ENCODE measurements at places on chromosomes 1 and 21.

GRCh38 chr1:173900992-173901391 lies 16.1 kb downstream of the SERPINC1 start:
- DNase-seq: no peak

DNA sequence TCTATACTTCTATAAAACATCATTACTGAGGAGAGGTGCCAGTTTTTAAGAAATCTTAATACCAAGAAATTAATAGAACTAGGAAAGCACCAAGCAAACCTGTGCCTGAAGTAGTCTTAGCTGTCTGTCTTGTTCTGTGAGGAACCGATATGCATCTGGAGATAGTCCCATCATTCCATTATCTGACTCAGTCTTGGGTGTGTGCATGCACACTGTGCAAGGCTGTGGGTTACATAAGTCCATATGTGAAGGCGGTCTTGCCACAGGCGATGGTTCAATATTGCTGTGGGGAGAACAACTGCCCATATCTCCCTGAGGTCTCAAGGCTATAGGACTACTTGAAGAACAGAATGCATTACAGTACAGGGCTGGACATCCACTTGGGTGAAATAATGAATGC lies 33.8 kb downstream of the STIL start:
- no peak for DNase-seq

- DNase-seq: no peak
Measured at GRCh38 chr1:118485757-118486156, 300.7 kb upstream of the SPAG17 start.

GRCh38 chr1:225477296-225477911 lies 49.6 kb upstream of the LBR start:
- DNase-seq: no peak

- no peak for DNase-seq
Measured at GRCh38 chr1:21289700-21290545, at the start of gene ECE1. Gene ECE1, minus strand, starts transcription at chr1:21290463. Its CDS starts 49 bp downstream, at chr1:21290414.

DNA sequence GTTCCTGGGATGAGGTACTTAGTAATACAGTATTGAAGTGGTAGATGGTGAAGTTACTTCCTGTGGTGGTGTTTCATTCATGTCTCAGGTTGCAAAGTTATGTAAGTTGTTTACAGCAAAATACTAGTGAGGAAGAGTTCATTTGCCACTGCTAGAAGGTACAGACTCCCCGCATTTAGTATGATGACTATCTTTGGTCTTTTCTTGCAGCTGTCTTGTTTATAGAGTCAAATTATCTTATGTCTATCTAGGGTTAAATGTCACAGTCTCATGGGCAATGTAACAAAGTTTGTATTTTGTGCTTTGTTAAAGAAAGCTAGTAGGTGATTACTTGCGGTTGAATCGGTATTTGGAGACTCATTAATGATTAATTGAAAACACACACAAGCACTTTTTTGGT lies 50.2 kb downstream of the LRRC8D start:
- no peak for DNase-seq

DNA sequence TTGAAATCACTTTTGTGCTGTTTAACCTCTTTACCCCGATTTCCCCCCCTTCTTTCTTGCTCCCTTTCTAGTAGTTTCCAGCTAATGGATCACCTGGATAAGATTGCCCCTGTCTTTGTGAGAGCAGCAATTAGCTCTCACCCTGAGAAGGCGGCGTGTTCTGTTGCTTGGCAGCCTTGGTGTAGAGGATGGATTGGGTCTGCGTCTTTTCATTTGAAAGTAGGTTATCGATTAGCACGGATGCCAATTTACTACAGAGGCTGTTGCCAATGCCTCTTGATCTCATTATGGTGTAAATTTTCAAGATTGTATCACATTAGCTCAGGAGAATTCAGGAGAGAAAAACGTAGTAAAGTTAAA lies 26.4 kb downstream of the KIF26B start:
- no peak for DNase-seq

DNA sequence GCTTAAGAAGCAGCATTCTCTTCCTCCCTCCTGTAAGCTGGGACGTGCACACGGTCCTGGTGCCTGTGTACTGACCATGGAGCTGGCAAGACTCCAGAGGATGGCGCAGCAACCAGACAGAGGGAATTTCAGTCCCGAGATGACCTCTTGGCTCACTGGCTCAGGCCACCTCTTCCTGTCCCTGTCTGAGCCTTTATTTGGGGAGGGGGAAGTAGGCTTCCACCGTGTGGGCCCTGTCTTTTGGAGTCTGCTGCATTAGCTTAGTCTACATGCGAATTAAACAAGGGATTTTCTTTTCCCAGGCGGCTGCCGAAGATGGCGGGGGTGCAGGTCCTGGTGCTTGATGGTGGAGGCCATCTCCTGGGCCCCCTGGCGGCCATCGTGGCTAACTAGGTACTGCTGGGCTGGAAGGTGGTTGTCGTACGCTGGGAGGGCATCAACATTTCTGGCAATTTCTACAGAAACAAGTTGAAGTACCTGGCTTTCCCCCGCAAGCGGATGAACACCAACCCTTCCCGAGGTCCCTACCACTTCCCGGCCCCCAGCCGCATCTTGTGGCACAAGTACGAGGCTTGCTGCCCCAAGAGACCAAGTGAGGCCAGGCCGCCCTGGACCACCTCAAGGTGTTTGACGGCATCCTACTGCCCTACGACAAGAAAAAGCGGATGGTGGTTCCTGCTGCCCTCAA lies 10.2 kb downstream of the IL24 start:
- DNase-seq: no peak

- DNase-seq: no peak
Measured at GRCh38 chr1:211493876-211494653, 2.1 kb upstream of the RD3 start.

DNA sequence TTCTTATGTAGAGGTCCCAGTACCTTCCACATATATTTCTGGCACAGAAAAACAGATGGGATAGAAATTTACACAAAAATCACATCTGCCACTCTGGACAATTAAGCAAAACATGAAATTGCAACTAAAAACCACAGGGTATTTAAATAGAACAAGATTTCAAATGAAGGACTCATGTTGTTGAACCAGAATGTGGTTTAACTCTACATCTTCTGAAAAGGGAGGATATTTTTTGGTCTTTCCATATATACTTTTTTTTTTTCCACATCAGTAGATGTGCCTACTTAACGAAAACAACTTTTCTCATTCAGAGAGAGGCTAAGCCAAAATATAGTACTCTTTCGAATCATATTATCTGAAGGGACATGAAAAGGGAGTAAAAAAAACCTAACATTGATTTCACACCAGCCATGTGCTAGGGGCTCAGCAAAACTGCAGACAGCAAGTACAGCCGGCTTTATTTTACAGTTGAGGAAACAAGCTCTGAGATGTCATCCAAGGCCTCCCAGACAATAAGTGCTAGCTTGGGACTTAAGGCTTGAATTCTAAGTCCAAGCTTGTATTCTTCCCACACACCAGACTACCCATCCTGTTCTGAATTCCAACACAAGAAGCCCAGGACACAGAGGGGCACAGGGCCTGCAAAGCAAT lies 208.9 kb downstream of the PBX1 start:
- DNase-seq: no peak

DNA sequence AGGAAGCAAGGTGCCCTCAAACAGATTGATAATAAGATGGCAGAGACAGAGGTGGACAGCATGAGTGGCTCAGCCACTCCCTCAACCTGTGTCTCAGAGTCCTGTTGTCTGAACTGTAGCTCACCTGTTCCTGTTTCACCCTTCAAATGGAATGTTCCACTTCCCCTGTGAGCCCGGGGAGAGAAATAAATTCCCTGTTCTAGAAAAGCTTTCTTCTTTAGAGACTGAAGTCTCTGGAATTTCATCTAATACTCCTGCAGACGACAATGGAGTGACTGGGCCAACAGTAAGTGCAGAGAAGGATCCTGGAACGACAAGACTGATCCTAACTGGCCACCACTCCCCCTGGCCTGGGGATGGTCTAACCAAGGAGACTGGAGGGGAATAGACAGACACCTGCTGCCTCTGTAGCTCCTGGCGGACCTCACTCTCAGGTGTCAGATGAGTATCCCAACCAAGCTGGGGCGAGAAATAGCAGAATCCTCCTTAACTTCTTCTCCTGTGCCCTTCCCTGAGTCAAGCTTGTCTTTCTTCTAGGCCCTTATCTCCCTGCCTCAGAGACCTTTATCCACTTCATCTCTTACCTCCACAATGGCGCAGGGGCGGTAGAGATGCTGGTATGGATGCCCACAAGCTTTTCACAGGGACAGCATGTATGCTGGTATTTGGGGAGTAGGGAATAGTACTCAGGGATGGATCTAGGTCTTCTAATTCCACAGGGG lies 45.4 kb downstream of the PLEKHA6 start:
- no peak for DNase-seq

DNA sequence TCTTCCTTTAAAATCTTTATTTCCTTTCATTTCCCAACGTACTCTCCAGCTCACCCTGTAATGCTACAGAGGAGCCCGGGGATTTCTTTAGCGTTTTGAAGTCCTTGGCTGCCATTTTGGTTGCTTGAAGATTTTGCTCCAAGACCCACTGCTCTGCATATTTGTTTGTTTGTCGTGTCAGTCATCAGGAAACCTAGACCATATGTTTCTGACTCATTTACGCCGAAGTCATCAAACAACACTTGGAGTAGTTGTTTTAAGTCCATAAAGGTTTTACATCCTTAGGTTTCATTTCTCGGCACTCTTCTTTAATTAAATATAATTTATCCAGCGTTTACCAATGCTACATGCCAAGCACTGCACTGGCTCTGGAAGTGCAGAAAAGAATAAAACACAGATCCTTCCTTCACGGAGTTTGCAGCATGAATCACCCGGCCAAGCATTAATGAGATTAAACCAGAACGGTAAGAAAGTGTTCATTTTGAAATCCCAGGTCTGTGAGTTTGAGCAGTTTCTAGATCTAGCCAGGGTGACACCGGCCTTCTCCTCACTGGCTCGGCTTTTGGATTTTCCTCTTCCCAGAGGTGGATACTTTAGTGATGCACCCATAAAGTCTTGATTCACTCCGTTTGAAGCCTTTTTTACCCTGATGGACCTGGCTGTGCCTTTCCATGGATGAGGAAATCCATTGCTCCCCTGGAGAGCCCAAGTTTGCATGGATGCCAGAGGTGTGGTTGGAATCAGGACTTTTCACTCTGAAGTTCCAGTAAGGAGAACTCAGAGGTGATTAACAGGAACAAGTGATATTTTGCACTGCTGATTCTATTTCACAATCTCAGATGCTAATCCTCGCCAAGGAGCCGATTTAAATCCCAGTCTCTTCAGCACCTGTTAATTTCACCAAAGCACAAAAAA lies 109.3 kb downstream of the KAZN start:
- no peak for DNase-seq

- no peak for DNase-seq
Measured at GRCh38 chr1:97108179-97108578, 386.6 kb downstream of the PTBP2 start.

DNA sequence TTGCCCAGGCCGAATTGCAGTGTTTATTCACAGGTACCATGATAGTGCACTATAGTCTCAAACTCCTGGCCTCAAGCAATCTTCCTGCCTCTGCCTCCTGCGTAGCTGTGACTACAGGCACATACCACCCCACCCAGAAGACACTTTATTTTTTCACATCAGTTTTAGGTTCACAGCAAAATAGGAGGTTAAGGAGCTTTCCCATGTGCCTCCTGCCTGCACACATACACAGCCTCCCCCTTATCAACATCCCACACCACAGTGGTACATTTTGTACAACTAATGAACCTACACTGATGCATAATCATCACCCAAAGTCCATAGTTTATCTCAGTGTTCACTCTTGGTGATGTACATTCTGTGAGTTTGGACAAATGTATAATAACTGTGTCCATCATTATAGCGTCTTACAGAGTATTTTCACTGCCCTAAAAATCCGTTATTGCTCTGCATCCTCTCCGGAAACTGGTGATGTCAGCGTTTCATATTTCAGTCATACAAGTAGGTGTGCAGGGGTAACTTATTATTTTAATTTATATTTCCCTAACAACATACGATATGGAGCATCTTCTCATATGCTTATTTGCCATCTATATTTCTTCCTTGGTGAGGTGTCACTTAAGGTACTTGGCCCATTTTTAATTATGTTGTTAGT lies 23.2 kb downstream of the OR13G1 start:
- no peak for DNase-seq

- no peak for DNase-seq
Measured at GRCh38 chr1:15353839-15354579, 55.7 kb upstream of the EFHD2 start.

- no peak for DNase-seq
Measured at GRCh38 chr1:240956424-240956823, 344.5 kb upstream of the GREM2 start.

DNA sequence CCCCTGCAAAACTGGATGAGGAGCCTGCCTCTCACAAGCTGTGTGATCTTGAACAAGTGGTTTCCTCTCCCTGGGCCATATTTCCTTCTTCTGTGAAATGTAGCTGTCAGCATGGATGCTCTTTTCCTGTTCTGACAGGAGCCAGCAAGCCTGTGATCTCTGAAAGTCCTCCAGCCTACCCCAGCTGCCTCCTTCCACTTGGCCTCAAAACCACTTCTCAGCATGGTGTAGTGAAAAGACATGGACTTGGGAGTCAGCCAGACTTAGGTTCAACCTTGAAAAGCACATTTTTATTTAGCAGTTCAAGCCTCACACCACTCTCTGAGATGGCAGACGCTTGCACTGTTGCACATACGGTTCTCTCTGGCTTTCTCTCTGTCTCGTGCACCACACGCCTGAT lies 292.9 kb upstream of the DUSP10 start:
- DNase-seq: no peak

DNA sequence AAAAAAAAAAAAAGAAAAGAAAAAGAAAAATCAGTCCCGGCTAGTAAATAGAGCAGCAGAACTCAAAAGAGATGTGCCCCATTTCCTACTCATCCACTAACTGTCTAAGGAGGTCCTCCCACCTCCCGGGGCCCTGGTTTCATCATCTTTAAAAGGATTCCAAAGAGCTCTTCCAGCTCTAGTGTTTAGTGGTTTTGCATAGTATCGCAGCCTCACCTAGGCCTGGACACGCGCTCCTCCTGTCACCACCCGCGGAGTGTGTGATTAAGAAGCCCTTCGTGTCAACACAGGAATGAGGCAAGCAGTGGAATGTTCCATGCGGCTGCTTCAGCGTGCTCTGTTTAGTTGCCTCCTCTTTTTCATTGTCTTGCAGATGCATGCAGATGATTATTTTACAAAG lies 49.0 kb downstream of the LBR start:
- no peak for DNase-seq

- no peak for DNase-seq
Measured at GRCh38 chr1:13799502-13800283, 99.7 kb downstream of the PRDM2 start.

DNA sequence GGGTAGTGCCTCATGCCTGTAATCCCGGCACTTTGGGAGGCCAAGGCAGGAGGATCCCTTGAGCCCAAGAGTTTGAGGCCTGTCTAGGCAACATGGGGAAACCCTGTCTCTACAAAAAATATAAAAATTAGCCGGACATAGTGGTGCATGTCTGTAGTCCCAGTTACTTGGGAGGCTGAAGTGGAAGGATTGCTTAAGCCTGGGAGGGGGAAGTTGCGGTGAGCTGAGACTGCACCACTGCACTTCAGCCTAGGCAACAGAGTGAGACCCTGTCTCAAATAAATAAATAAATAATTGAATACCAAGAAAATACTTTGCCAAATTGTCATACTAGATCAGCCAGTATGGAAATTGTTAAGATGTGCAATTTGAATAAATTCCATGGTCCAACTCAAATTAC lies 5.9 kb upstream of the RBBP5 start:
- no peak for DNase-seq

Data from right renal cortex interstitium (tissue), 3 donors.